ENCODE measurements at places on chromosomes 5 and 9.

- no peak for DNase-seq
These were observed 65.1 kb upstream of the IL33 start for GRCh38 chr9:6150483-6150882.

DNA sequence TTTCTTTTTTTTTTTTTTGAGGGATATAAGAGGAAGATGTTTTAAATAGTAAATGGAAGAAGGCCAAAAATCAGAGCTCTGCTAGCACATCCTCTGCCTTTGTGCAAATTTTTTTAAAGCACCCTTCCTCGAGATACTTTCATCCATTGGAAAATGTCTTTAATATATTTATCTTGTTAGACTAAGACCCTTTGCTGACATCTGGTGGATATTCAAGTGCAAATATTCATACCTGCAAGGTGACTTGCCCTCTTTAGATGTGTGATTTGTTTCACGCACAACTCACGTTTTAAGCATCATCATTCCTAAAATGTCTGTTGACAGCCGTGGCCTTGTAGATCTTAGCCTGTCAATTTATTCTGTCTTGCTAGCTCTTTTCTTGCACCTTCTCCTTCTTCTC, 258.5 kb downstream of the AGTPBP1 start:
- DNase-seq = no peak

- no peak for DNase-seq
These were observed 9.1 kb upstream of the DNAJC25 start for GRCh38 chr9:111621895-111622480.

- no peak for DNase-seq
These were observed 3.6 kb downstream of the CEP78 start for GRCh38 chr9:78239506-78239905.

DNA sequence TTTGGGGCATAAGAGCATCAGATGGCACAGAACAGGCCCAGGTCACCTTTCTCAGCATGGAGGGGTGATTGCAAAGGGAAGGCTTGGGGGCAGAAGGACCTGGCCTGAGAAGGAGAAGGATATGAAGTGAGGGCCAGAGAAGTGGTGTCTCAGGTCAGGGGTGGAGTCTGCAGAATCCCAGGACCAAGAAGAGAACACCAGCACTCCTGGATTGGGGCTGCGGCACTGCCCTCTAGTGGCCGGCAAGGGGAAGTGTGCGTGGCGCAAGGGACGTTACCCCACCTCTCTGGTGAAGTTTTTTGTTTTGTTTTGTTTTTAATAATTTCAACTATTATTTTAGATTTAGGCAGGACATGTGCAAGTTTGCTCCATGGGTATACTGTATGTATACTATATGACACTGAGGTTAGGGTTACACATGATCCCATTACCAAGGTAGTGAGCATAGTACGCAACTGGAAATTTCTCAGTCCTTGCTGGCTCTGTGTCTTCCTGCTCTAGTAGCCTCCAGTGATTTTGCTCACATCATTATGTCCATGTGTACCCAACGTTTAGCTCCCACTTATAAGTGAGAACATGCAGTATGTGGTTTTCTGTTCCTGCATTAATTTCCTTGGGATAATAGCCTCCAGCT, 1548.6 kb downstream of the EFNA5 start:
- DNase-seq = peak; percentile 18

DNA sequence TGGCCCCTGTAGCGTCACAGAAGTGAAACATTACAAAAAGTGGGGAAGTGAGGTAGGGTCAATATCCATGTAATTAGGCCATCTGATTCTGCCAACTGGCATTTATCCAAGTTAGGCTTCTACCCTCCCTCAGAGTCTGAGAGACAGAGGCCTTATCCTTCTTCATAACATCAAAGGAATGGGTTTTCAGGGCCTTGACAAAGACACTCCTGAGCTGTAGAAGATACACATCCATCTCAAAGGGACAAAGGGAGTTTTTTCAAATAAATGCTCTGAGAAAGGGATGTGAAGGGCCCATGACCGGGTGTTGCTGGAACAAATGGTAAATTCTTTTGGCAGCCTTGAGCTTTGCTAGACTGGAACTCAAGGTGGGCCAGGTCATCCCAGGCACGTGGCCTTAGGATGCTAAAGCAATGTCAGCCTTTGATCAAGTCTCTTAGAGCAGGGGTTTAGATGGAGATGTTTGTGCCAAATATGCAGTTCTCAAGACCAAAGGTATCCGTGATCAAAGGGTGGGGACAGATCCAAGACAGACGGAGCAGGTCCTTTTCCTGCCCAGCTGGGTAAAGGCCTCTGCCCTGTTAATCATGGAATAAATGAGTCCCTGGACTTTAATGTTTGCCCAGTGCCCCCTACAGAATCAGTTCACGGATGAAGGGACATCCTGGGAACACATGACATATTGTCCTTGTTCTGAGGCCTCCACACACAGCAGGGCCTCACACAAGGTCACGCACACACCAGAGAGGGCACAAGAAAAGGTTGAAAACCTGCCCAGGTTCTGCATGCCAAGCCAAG, 10.0 kb upstream of the FAM169A start:
- no peak for DNase-seq

GRCh38 chr5:2320611-2321010, 430.9 kb downstream of the IRX2 start:
- no peak for DNase-seq

DNA sequence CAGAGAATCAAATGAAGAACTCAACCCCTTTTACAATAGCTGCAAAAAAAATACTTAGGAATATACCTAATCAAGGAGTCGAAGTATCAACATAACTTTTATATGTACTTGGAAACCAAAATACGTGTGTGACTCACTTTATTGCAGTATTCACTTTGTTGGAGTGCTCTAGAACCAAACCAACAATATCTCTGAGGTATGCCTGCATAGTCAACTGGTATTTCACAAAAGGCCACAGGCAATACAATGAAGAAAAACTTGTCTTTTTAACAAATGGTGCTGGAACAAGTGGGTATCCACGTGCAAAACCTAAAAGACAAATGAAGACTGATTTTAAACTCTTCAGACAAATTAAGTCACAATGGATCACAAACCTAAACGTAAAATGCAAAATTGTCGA, 385.7 kb downstream of the TLE1 start:
- no peak for DNase-seq

- no peak for DNase-seq
These were observed 711 bp upstream of the SUB1 start for GRCh38 chr5:32584646-32585045.

DNA sequence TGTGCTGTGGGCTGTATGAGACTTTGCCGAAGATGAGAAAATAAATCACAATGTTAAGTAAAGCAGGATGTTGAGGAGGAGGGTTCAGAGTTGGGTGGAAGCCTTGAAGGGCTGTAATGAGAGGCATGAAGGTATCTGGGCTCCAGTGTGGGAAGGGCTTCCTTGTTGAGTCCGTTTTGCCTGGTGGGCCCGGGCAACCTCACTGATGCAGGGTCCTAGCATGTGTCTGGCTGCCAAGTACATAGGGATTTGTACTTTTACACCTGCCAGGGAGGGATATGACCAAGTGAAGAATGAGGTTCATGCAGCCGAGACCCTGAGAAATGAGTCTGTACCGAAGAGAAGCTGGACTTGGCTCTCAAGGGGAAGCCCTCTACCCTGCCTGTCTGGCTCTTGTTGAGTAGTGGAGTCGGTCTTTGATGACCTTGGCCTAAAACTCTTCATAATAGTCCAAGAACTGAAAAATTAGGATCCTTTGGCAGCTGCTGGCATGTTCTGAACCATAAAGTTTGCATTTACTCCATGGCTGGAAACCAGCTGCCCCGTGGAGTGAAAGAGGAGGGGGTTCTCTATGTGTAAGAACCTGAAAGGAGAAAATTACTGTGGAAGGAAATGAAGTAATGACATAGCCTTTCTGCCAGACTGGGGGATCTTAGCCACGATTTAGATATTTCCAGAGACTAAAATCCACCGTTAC, 59.0 kb upstream of the DPYSL3 start:
- no peak for DNase-seq

- DNase-seq = peak; percentile 39
These were observed 250.2 kb upstream of the PTGER4 start for GRCh38 chr5:40429258-40430100.

DNA sequence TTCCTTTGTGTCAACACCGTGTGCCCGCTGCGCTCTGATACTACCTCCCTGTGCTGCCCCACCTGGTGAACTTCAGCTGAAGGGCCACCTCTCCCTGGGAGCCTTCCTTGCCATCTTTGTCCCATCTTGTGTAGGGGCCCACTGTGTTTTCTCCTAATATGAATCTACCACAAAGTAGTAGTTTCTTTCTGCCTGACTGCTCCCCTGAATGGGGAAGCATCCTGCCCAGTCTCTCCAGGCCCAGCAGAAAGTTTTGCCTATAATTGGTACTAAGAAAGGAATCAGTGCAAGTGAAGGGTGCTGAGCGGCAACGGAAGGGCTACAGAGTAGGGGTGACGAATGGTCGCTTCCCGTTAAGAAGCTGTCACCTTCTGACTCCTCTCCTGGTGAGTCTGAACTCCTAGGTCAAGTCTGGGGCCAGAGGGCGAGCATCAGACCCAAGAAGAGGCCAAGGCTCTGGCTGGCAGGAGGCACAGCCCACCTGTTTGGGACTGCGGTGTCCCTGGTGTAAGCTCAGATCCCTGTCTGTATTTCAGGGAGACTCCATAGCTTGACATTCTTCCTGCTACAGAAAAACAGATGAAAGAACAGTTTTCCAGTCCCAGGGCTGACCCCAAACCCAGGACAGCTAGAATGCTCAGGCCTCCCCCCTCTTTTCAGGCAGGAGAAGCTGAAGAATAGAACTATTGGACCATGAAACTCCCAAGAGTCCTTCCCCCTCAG, 24.1 kb downstream of the WWC1 start:
- DNase-seq = no peak

GRCh38 chr9:36127652-36128244, 8.8 kb upstream of the GLIPR2 start:
- DNase-seq = no peak
